ENCODE measurements at places on chromosomes 16 and 17.

DNA sequence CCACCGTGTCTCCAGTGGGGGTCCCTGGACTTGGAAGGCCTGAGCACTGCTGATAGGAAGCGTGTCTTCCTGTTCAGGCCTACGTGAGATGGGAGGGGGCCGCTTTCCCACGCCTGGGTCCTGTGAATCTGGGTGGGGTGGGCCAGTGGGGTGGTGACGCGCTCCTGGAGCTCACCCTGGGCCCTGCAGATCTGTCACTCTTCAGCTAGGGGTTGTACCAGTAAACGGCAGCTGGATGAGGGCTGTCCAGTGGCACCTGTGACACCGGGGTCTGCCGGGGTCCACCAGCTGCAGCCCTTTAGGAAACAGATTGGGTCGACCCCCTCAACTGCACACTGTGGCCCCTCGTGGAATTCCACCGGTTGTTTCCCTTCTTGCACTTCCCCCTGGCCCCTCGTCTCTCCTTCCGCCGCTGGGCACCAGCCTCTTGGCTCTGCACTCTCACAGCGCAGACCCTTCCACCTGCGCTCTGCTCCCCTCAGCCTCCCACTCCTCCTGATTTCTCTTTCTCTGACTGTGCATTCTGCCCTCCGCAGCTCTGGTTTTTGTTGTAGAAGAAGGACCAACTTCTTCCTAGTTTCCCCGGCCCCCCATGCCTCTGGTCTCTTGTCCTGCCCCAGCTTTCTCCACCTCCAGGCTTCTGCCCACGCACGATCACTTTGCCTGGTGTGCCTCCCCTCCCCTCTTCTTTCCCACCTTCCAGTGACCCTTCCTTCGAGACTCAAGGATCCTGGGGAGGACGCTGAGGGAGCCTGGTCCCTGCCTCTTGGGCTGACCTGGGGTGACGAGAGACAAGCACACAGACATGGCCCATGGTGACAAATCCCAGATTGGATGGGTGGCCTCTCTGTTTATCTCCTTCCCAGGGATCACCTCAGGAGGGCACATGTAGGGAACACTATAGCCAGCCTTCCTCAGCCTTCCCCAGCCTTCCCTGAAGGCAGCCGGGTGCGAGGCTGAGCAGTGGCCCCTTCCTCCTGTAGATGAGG is 4.8 kb downstream of the MRC2 start:
- no peak for DNase-seq

- no peak for DNase-seq
Measured at GRCh38 chr17:3438368-3438767, 4.7 kb upstream of the OR1E2 start.

DNA sequence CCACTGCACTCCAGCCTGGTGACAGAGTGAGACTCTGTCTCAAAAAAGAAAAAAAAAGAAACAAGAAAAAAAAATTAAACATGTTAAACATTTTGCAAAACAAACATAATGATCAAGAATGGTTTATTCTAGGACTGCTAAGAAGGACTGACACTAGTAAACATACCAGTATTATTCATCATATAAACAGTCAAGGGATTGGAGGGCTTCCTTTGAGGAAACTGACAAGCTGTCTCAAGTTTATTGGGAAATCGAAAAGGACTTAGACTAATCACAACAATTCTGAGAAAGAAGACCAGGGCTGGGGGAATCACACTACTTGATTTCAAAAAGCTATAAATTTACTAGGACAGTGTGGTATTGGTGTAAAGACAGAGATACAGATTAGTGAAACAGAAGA is 75.5 kb downstream of the MYH10 start:
- peak; percentile 52 for DNase-seq

DNA sequence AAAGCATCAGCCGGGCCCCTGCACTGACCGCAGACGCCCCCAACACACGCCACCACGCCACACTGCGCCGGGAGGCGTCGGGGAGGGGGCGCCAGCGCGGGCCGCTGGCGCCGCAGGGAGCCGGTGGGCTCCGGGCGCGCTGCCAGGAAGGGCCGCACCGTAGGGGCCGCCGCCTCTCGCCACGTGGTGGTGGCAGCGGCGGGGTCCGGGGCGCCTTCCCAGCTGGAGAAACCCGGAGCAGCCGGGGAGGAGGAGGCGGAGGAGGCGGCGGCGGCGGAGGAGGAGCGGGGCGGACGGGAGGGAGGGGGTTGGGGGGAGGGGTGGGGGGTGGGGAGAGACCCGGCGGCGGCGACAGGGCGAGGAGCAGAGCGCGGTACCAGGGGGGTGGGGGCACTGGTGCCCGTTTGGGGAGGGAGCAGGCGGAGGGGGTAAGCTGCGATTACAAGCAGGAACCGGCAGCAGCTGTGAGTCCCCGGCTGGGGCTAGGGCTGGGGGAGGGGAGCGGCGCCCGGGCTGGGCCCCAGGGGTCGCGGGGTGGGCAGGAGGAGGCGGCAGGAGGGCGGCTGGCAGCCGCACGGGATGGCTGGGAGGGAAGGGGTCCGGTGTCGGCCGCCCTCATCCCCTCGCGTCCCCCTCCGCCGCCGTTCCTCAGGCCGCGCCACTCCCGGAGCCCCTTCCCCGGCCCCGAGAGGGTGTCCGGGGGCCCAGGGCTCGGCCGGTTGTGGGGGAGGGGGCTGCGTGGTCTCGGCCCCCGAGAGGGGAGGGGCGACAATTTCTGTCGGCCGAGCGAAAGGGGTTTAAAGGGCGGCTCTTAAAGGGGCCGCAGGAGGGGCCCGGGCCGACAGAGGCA is at the start of gene TBKBP1:
TBKBP1 (plus strand) TSS at position 431 of the 850 bp plus-strand sequence. CDS start 1,952 bp downstream, outside the sequence.
- DNase-seq = peak; percentile 73

DNA sequence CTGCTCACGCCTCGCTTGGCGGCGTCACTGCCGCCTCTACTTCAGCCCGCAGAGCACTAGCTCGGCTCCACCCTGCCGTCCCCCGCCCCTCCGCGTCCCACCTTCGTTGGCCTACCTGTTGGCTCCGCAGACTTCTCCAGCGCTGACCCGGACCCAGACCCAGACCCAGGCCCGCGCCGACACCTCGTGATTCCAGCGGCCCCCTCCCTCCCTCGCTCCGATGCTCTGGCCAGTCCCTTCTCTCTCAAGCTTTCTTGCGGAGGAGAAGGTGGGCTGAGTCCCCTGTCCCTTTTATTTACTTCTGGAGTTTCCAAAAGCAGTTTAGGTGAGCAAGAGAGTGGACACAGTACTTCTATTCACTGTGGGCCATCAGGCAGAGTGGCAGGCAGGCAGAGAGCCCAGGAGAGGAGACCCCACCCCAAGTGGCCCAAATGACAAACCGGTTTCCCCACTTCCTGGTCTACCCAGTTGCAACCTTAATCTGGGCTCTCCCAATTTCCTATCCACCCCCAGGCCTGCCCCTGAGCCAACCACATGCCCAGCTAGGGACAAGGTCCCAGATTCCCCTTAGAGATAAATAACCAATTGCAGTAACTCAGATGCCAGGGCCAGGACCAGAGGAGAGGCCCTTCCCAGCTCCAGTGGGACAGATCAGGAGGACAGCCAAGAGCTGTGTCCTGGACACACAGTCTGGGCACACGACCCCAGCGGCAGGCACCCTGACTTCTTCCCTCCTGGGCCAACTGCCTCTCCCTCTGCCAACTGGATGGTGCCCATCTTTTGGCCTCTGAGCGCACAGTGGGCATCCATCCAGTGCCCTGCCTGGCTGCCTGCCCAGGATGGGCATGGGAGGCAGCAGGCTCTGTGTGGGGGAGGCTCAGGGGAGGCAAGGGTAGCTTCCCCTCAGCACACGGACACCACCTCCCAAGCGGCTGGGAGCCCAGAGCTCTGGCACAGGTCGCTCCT is 1.2 kb upstream of the SRCIN1 start:
- DNase-seq = no peak

DNA sequence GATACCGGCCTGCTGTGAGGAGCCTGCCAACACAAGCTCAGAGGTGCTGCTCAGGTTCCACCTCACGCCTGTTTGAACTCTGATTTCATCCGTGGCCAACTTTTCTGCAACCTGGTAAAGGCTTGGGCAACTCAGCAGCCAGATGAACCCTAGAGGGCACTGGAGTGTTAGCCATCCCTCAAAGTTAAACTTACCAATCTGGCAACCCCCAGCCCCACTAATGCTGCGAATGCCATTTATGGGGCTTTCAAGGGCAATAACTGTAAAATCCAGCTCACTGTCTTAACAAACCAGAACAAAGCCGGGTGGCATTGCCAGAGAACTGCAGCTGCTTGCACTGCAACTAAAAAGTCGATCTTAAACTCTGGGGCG is 105.5 kb downstream of the AXIN2 start:
- no peak for DNase-seq

- no peak for DNase-seq
Measured at GRCh38 chr16:85658504-85659326, 30.0 kb downstream of the GINS2 start.

DNA sequence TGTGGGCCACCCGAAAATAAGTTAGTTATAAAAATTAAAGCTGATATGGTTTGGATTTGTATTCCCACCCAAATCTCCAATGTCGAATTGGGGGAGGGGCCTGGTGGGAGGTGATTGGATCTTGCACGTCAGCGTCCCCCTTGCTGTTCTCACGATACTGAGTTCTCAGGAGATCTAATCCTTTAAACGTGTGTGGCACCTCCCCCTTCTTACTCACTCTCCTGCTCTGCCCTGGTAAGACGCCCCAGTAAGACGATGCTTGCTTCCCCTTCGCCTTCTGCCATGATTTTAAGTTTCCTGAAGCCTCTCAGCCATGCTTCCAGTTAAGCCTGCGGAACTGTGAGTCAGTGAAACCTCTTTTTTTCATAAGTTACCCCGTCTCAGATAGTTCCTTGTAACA is 35.4 kb downstream of the SYCE1L start:
- no peak for DNase-seq

DNA sequence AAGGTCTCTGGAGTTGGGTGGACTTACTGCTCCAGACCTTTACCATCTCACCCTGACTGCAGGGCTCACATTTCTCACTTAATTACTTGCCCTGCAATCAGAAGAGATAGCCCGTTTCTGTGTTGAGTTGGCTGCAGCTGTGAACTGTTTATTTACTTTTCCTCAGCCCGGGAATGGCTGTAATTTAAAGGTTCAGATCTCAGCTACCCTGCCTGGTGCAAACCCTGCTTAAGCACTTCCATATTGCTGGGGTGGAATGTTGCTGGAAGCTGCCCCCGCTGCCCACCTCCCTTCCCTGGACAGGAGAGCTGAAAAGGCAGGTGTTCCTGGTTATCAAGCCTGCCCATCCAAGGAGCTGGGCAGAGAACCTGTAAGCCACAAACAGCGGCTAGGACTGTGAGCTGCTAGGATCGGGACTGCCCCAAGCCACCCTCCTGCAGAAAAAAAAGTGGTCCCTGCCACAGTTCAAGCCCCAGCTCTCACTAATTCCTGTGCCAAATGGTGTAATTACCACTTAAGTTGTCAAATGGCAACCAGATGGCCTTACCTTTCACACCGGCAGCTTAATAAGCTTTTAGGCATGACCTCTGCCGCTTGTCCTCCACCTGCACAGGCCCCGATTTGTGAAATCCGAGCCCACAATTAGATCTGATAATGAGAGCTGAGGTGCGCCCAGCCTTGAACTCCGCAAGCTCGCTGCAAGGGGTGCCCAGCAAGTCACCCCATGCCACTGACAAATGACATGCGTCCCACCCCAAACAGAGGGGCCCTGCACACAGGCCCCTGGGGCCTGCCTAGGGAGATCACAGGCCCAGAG is 269.8 kb downstream of the C16orf95 start:
- DNase-seq = no peak

- peak; percentile 74 for DNase-seq
Measured at GRCh38 chr16:57530104-57530521, 6.3 kb downstream of the CCDC102A start.

GRCh38 chr16:6209355-6209930 is 1111.8 kb upstream of the EEF2KMT start:
- DNase-seq = no peak

DNA sequence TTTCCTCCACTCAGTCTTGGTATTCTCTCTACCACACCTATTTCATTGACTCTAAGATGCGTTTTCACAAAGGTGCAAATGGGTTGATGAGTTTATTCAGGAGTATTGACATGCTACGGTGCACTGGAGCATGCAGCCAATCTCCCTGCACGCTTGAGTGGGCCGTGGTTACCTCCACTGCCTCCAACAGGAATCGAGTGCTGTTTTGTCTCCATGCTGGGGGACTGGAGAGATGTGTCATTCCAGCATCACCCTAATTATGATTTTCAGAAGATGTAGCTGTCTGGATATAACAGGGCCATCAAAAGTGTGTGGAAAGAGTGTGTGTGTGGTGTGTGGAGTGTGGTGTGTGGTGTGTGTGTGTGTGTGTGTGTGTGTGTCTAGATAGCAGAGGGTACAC is 351.6 kb upstream of the ZFHX3 start:
- no peak for DNase-seq

DNA sequence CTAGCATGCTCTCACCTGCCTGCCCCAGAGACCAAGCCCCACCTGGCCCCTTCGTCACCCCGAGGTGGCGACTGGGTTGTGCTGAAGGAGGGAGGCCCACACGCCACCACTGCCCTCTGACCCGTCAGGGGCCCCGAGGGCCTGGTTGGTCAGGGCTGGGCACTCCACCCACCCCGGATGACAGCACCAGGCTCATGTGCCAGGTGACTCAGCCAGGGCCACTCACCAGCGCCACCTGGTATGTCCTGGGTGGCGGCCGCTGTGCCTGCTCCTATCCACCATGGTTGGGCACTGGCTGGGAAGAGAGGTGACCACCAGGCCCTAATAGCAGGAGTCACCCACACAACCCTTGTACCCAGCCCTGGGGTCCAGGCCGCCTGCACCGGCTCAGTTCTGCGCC is 68.9 kb downstream of the JPH3 start:
- no peak for DNase-seq

DNA sequence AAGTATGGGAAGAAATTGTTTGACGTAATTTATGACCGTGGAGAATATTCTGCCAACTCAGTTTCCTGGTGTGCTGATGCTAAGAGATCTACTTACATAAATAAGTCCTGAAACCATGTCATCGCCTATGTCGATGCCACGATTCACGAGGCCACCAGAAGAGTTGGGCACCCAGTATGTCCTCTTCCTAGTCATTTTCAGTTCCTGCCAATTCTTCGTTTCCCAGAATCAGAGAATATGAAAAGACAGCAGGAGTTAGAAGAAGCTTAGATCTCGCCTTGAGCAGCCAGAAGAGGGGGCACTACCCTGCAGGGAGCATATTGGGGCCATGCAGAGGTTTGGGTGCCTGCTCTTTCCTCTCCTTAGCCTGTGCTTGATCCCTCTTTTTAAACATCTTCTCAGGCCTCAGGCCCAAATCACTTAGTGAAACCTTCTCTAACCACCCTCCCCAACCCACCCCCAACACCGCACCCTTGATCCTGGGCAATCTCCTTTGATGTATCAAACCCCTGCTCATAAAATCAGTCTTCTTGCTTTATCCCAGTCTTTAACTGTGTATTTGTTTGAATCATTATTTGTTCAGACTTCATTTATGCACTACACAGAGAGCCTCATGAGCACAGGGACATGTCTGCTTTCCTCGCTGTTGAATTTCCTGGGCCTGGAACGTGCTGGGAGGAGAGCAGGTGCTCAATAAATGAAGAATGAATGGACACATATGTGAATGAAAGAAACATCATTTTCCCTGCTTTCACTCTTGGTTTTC is 12.2 kb upstream of the LONP2 start:
- peak; percentile 46 for DNase-seq
